ENCODE measurements at places on chromosomes 3 and 15. TPM values are rescaled to one million over a fixed set of nuclear protein-coding genes. Genes with fewer than 3 reads are reported as not detected.

- no peak for DNase-seq
These were observed 263.6 kb downstream of the GABRG3 start for GRCh38 chr15:27234593-27234992.

The PARP15 gene
- 73.7 TPM for total RNA-seq

DNA sequence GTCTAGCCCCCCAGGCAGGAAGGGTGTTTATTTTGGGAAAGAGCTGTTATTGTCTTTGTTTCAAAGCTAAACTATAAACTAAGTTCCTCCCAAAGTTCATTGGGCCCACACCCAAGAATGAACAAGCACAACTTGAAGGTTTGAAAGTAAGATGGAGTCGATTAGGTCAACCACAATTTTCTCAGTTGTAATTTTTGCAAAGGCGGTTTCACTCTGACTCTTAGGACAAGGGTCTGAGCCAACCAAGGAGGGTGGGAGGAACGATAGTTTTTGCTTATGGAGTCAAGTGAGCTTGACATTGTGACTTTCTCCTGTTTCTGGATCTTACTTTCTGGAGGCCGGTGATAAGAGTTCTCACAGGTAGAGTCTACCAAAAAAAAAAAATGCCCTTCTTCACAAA lies 5.8 kb upstream of the ZNF770 start:
- no peak for DNase-seq

DNA sequence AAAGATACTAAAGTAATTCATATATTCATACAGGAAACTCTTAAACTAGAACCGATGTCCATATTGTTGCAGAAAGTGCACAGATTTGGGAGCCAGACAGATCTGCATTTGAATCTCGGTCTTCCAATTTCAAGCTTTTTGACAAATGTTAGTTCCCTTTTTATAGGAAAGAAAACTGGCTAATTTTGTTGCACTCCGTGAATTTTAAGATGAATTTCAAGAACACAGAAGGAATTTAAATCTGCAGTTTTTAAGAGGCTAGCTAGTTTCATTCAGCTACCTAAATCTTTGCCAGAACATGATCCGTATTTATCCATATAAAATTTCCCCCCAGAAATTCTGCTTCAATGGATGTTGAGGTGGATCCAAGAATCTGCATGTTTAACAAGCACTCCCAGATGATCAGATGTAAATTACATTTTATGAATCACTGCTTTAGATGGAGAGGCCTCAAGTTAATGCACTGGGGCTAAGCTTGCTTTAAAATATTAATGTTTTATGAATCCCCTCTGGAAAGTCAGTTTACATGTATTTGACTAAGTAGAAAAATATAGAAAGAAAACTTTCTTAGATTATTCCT lies 1296.3 kb upstream of the CADM2 start:
- DNase-seq, result no peak

- no peak for DNase-seq
These were observed 62.5 kb upstream of the GSK3B start for GRCh38 chr3:120156699-120157098.

The FOXB1 gene
- total RNA-seq, result not detected

DNA sequence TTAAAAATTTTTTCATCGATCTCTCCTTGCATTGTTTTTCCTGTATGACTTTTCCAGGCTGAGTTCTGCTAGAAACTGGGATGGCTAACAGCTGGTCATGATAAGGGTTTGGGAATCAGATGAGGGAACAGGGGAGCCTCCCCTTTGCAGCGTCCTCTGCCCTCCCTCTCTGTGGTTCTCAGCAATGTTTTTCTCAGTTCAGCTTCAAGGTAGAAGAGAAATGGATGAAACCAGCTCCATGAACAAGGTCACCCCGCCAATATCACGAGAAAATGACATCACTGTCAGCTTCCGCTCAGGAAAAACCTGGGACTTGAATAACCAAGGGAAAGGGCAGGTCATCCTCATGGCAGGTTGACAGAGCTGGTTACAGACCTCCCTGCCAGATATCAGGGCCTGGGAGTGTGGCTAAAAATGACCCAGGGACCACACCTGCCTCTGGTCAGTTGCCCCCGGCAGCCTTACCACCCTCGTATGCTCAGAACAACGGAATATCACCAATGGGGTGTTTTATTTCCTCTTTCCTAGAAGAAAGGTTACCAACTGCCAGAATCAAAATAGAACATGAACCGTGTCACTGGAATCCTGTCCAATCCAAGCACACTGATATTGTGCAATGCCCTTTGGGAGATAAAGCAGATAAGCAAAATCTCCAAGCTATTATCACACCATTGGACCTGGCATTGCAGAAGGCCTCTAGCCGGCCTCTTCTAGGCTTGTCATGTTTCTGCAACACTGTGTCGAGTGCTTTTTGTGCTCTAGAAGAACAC lies 26.1 kb downstream of the LSM3 start:
- no peak for DNase-seq

- no peak for DNase-seq
These were observed 6.6 kb downstream of the PPCDC start for GRCh38 chr15:75030023-75030413.

DNA sequence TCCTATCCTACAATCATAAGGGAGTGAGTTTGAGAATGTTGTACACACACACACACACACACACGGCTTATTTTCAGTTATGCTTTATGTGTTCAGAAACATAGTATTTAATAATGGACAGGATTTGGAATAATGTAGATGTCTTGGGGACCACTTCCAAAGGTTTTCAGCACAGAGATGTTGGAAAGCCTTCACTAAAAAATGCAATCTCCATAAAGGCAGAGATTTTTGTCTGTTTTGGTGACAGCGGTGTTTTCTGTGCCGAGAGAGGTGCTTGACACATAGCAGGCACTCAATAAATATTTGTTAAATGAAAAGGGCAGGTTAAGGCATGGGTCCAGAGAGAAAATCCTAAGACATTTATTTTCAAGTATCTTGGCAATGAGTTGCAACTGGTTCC lies 428.2 kb upstream of the RGMA start:
- no peak for DNase-seq

DNA sequence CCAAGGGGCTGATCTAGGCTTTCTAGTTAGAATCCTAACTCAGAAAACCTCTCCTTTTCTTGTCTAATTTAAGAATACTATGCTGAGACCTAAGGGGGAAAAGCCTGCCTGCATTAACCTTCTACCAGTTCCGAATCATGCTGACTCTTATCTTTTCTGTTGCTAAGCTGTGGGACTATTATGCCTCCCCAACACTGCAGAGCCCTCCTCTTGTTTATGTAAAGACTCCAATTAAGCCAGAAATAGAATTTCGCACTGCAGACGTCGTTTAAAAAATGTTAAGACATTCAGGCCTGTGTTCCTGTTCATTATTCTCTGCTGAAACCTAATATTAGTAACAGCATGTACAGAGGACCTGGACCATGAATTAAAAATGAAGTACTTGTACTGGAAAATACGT lies 310.6 kb upstream of the ATP11B start:
- no peak for DNase-seq

DNA sequence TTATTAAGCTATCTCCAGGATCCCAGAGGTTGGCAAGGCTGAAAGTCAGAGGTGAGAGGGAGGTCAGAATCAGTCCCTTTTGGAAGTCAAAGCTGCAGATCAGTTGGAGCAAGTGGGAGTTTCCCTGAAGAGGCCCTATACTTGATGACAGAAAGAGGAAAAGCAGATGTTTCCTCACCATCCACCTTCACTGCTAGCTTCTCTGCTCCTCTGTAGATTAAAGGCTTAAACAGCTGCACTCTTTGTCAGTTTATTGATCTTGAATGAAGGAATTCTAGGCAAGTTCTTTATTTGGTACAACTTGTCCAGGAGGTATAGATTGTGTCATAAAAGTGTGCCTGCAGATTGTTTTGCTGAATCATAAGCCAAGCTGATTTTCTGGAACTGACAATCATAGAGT lies 408.2 kb upstream of the TGFBR2 start:
- no peak for DNase-seq

DNA sequence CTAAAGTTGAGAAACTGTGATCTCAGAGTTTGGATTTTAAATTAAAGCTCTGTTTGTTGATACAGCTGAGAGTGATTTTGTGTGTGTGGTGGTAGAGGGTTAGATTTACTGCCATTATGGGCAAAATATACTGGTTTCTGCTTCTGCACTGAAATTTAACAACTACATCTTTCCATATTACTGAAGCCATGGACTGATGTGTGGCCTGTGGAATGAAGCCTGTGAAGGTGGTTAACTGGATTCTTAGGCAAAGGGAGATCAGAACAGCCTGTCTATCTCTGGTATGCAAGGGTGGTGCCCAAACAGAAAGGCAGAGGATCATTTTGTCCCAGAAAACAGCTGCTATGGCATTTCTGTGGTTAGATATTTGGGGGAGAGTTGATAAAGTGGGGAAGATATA lies 297.3 kb upstream of the THBS1 start:
- no peak for DNase-seq

DNA sequence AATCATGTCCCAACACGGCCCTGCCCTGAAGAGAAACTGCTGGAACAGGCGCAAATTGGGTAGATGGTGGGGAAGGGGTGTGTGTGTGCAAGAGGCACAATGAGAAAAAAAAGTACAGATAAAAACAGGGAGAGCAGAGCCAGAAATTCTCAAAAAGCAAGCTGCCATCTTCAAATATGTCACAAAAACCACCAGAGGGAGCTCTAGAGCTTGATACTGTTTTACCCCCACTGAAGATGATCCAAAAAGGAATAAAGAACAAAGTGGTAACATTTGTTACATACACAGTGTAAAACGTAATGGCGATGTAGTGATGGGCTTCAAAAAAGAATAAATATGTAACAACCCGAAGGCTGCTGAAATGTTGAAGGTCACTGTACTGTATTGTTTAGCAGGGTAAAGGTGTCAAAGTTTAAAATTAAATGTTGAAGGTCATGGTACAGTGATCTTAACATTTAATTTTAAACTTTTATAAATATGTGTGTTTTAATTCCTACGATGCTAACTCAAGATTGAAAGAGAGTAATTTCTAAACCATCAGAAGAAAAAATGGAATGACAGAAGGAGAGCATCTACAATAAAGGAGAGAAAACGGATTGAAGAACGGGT lies 6.0 kb downstream of the SNRPA1 start:
- no peak for DNase-seq

DNA sequence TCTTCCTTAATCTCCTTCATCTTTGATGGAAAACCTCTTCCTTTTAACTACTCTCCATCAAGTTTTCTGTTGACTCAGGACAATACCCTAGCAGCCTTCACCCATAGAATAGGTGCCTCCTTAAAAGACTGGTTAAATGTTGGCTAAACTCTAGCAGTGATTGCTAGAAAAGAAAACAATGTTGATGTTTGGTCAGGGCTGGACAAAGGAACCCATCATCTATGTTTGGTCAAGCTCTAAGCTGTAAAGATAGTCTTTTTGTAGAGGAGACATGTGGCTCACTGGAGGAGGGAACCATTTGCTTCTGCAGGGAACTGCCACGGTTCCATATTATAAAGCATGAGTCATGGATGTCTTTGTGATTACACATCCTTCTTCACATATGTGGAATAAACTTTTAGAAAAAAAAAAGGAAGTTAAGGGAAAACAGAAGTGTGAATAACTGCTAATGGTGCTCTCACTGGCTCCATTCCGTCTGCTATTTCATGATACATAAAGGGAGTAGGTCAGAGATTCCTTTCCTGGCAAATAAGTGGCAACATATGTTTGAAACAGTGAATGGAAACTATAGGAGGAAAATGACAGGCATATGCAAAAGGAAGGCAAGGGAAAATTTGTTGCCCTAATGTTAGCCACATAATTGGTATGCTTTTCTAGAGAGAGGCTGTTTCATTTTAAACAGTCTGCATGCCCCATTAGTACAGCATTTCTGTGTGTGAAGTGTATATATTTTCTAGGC lies 78.2 kb downstream of the CMSS1 start:
- no peak for DNase-seq

The REC114 gene
- total RNA-seq, result not detected

The CPNE9 gene
- total RNA-seq, result 0.26 TPM

GRCh38 chr3:187015903-187016638 lies 85.7 kb downstream of the ST6GAL1 start:
- no peak for DNase-seq

DNA sequence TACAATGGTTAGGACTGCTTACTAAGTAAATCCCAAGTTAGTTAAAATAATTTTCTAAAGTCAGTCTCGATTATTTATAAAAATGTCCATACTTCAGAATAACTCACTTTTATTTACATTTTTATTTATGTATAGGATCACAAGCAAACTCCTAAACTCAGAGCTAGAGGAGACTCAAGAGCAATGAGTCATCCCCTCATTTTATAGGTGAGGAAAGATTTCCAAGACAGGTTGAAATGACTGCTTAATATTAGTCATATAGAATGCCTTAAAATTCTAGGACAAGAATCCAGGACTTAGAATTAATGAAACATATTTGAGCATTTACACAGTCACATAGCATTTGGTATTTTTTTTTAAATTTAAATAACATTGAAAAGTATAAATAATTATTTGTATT lies 983.8 kb downstream of the SI start:
- no peak for DNase-seq

DNA sequence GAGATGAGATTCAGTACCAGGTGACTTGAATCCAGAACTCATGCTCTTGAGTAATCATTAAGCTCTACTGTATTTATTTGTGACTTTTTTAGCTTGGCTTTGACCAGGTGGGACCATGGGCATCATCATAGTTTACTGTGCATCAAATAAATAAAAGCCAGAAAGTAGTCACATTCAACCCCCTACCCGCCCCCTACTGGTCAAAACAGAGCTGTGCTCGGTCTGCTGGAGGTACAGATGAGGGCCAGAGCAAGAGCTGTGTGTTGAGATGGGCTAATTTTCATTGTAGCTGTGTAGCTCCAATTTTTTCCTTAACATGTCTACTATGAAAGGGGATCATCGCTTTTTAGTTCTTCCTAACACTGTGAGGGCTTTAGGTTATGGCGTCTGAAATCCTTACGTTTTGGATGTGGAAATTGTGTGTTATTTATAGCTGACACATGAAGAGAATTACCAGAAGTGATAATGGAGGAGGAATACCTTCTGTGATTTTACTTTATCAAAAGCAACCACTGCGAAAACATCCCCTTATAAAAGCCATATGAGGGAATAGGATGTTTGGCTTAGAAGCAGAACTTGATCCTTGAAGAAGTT lies 375.1 kb downstream of the PTPRG start:
- DNase-seq, result no peak

GRCh38 chr15:56053046-56053400 lies 59.6 kb upstream of the NEDD4 start:
- no peak for DNase-seq

GRCh38 chr3:39189959-39190269 lies 2.5 kb downstream of the XIRP1 start:
- peak; percentile 52 for DNase-seq

All from T-cell (primary cell).